ENCODE measurements at places on chromosomes 6 and 20.
A peak's percentile ranks its signal among the peaks of the same experiment; 100 is the strongest.

- peak; percentile 32 for DNase-seq
Measured at GRCh38 chr20:50913690-50914375, 17.4 kb downstream of the ADNP start.

DNA sequence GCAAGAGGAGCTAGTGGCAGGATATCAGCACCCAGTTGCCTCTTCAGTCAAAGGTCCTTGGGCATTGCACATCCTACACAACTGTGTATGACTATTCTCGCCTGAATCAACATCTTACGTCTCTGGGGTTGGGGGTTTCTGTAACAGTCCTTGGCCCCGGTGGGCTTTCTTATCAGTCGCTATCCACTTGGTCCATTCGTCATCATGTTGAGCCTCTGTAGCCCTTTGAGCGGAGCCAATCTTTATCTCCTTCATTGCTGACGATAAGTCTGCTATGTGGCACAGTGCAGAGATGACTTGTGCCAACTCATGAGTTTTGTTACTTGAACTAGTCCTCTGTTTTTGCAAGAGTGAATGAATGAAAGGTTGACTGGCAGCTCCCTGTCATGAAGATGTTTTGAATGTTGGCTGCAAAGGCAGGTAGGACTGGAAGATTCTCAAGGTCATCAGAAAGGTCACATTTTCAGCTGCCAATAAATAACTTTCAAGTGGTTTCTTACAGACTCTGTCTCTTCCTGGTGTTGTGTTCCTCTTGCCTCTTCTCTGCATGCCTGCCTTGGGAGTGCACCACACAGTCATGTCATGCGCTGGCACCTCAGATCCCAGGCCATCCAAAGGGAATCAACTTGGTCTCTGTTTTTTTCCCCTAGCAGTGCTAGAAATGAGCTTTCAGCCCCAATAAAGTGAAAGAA is 238.9 kb downstream of the SLC24A3 start:
- DNase-seq: no peak

GRCh38 chr6:134619077-134619476 is 301.2 kb upstream of the SGK1 start:
- peak; percentile 17 for DNase-seq

GRCh38 chr6:139296927-139297326 is 5.1 kb upstream of the TXLNB start:
- DNase-seq: no peak

- DNase-seq: no peak
Measured at GRCh38 chr6:56235245-56235644, 12.1 kb downstream of the COL21A1 start.

DNA sequence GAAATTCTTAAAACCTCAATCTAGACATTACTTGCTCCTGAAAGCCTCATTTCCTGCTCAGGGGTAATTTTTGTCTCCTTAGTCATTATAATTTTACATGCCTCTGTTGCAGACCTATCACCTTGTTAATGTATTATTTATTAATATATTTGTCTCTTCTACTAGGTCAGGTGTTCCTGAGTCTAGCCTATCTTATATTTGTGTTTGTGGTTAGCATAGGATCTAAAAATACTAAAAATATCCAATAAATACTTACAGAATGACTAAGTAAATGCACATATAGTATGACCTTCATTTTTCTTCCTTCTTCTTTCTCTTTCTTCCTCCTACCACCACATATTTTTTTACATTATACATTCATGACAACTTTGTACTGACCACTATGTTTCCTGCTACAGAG is 268.9 kb upstream of the HS3ST5 start:
- no peak for DNase-seq

DNA sequence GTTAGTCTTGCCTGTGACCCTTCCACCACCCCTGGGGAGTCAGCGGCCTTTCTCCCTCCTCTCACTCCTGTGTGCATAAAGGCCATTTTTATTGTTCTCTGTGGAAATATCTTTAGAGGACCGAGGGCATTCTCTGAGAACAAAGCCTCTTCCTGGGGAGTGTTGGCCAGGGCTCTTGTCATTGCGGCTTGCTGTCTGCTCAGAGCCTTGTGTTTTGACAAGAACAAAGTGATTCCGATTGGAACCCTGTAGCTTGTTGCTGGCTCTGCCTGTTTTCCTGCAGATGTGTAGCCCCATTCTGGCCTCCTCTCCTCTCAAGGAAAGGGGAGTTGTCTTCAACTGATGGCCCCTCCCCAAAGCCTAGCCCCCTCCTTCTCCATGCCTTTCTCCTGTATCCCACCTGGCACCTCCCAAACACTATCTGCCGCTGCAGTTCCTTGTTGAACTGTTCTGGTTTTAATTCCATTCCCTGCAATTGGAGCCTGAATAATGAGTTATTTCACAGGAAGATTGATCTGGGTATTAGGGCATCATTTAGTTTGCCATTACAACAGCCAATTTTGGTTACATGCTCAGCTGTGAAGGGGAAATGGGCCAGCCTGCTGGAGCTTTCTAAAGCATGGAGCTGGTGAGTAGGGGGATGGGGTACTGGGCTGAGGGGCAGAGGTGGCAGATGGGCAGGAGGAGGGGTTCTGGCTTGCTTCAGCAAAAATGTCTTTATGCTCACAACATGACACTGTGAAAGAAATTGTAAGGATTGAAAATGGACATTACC is 252.5 kb downstream of the LRFN2 start:
- peak; percentile 33 for DNase-seq

GRCh38 chr20:46530640-46531039 is 17.3 kb upstream of the ZNF334 start:
- no peak for DNase-seq

Data from NCI-H82 (cell line).